Ovary (tissue), 10 donors: ENCODE measurements at places on chromosomes 16 and 17. TPM values are rescaled to one million over a fixed set of nuclear protein-coding genes. Genes with fewer than 3 reads are reported as not detected.

DNA sequence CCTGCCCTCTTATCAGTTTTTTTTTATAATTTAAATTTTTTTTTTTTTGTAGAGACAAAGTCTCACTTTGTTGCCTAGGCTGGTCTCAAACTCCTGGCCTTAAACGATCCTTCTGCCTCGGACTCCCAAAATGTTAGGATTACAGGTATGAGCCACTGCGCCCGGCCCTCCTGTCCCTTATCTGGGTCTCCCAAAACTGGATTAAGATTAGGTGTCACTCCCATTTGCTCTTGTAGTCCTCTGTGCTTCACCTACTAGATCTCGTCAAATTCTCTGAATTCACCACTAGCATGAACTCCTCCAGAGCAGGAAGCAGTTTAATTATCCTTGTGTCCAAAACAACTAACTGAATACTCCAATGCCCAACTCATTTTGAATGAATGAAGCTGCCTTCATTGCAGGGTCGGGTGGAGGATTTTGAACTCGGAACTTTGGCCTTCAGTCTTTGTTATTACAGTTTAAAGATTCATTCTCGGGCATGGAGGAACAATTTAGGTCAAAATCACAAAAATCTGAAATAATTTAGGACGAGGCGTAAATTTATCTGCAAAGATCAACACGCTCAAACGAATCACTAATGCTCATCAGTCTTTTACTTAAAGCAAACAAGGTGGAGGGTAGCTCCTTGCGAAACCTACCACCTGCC is 802 bp upstream of the ATXN2L start:
- H3K36me3 ChIP-seq, result no peaks in the 10 kb centered on the region
- DNase-seq, result no peak
- H3K27me3 ChIP-seq, result no peaks in the 10 kb centered on the region
- peak overlapping the region; percentile 98 for H3K27ac ChIP-seq

GRCh38 chr16:56510544-56510943 is 9.3 kb downstream of the BBS2 start:
- no peak overlapping the region for H3K4me3 ChIP-seq
- no peaks in the 10 kb centered on the region for H3K36me3 ChIP-seq
- no peak overlapping the region for H3K27ac ChIP-seq
- no peaks in the 10 kb centered on the region for H3K27me3 ChIP-seq

- H3K4me3 ChIP-seq, result no peak overlapping the region
- no peak for DNase-seq
- H3K27me3 ChIP-seq, result peaks cover 3% of the 10 kb centered on the region
- no peaks in the 10 kb centered on the region for H3K36me3 ChIP-seq
- no peaks in the 10 kb centered on the region for H3K4me1 ChIP-seq
- no peak overlapping the region for H3K27ac ChIP-seq
Observed at GRCh38 chr17:65855245-65855644, 293.8 kb upstream of the AXIN2 start.

GRCh38 chr17:81844327-81844851 is 9.5 kb upstream of the PPP1R27 start:
- peaks cover 12% of the 10 kb centered on the region for H3K4me1 ChIP-seq
- no peaks in the 10 kb centered on the region for H3K36me3 ChIP-seq
- no peak overlapping the region for H3K27ac ChIP-seq
- no peak for DNase-seq

GRCh38 chr17:58328195-58329034 is at the start of gene TSPOAP1:
Gene TSPOAP1 (minus strand): TSS chr17:58328795. CDS start chr17:58327920, 875 bp downstream.
- H3K4me3 ChIP-seq, result no peak within 1 kb of the TSS
- H3K27me3 ChIP-seq, result no peaks in the 10 kb centered on the region

PYDC1 gene
- not detected for total RNA-seq

TIMP2 gene
- 221 TPM for total RNA-seq

VMO1 gene
- 1.2 TPM for total RNA-seq

TBC1D3C gene
- not detected for total RNA-seq

KCNJ12 gene
- total RNA-seq, result 1.3 TPM
